ENCODE measurements at places on chromosomes 6 and 20.

GRCh38 chr20:38748861-38749149 is 545 bp downstream of the ACTR5 start:
- DNase-seq, result no peak

DNA sequence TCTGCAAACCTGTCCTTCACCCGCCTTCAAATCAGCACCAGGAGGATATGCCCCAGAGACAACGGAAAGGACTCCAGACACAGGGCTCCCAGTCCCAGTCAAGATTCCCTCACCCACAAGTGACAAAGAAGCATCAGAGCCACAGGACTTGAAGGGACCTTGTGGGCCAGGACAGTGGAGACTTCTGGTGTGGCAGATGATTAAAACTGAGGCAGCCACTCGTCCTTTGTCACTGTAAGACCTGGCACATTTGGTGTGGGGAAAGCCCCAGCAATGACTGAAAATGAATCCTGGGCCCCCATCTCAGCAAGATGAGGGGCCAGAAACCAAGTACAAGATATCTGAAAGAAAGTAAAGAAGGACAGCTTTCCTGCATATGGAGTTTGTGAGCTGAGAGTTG is 15.6 kb upstream of the GMPR start:
- no peak for DNase-seq

GRCh38 chr6:24188578-24189080 is 62.6 kb downstream of the NRSN1 start:
- DNase-seq, result no peak

DNA sequence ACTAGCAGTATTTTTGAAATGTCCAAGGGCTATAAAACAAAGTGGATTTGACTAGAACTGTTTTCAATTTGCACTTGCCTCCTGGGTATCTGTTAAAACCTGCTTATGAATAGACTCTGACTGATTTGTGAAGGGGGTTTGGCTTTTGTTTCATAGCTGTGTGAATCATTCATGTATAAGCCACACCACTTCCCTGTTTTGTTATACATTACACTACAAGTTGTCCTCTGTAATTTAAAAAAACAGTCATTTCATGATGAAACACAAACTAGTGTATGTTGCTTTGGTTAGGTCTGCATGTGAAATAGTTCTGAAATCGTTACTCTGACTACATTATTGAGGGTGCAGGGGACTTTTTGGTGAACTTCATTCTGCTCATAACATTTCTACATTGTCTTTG is 121.7 kb downstream of the NKAIN2 start:
- no peak for DNase-seq

GRCh38 chr6:44787254-44787834 is 399.8 kb downstream of the CDC5L start:
- no peak for DNase-seq

- DNase-seq, result peak; percentile 64
Measured at GRCh38 chr20:51766994-51767866, 960 bp downstream of the ATP9A start.
